ENCODE measurements at places on chromosomes 11 and 22.

GRCh38 chr22:18024956-18025720 is 777 bp upstream of the MICAL3 start:
- DNase-seq = no peak

DNA sequence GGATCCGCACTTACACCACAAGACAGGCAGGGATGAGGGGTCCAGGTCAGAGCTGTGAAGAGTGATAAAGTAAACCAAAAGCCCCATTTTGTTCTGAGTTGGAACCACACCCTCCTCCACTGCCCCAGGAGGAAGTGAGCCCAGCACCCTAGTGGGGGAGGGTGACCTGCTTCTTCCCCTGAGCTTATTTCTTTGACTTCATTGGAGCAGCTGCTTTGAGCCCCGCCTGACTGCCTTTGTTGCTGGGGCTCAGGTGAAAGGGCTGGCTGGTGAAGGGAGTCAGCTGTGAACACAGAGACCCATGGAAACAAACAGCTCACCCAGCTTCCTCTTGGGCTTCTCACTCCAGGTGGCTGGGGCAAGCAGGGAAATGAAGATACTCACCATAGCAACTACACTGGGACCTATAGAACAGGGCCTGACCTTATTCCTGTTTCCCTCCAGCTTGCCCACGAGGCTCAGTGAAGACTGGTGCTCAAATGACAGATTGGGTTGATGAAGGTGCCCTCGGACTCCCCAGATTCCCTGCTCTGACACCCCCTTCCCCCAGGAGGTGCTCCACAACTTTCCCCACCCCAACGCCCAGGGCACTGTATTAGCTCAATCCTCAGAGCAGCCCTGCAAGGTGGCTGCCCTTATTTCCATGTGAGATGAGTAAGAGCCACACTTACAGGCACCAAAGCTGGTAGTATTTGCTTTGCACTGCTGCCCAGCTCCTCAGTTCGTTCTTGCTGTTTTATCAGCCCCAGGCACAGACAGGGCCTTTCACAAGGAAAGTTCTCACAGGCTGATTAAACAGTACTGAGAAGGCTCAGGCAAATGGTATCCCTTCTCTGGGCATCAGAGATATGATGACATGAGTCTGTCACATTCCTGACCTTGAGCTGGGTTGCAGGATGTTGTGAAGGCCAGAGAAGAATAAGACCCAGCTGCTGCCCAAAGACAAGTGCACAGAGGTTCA is 2.4 kb downstream of the UCP2 start:
- DNase-seq = no peak

DNA sequence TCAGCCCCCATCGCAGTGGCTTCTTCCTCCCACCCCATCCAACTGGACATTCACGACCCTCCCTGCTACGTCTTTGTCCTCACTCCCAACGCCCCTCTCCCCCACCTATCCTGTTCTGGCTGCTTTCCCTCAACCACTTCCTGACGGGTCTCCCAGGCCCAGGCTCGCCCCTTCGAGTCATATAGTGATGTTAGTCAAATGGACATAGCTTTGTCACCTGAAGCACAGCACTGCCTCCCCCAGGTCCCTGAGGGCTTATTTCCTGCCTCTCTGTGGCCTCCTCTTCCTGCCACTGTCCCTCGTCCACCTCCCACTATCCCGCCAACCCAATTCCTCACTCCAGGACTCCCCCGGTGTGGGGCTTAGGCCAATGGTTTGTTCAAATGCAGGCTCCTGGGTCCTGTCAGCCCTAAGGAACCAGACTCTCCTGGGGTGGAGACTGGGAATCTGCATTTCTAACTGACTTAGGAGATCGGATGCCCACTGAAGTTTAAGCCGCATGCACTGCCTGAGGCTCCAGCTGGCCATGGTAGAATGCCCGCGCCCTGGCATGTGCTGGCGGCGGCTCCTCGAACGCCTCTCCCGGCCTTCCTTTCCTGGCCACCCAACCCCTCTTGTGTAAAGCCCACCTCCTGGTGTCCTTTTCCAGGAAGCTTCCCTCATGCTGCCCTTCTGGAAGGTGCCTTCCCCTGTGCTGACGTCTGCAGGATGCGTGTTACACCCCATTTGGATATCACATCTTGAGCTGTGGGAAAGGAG is 18.3 kb downstream of the SUN2 start:
- no peak for DNase-seq

DNA sequence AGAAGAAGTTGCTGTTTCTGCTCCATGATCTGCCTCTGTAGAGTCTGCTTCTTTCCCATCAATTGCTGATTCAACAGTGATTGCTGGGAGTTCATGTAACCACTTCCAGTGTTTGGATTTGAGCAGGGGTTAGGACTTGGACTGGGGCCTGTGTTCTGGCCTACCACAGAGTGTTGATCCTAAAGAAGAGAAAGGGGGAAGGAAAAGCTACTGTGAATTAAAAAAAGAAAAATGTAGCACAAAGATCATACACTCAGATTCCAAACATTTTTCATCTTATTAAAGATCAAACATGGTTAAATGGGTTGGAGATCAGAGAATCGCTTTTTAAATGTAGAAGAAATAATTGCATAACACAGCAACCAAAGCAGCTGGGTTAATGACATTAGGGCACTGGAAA is 67.6 kb upstream of the MTMR2 start:
- DNase-seq = no peak

GRCh38 chr22:18905540-18906409 is at the start of gene DGCR6:
Gene DGCR6, plus strand, starts transcription at chr22:18906320. Its CDS starts 55 bp downstream, at chr22:18906375.
- no peak for DNase-seq

- DNase-seq = no peak
Measured at GRCh38 chr11:112523031-112523430, 262.4 kb upstream of the PLET1 start.

- no peak for DNase-seq
Measured at GRCh38 chr11:116466801-116467200, 306.0 kb downstream of the BUD13 start.

- no peak for DNase-seq
Measured at GRCh38 chr11:96063053-96063452, 139.1 kb upstream of the MTMR2 start.

DNA sequence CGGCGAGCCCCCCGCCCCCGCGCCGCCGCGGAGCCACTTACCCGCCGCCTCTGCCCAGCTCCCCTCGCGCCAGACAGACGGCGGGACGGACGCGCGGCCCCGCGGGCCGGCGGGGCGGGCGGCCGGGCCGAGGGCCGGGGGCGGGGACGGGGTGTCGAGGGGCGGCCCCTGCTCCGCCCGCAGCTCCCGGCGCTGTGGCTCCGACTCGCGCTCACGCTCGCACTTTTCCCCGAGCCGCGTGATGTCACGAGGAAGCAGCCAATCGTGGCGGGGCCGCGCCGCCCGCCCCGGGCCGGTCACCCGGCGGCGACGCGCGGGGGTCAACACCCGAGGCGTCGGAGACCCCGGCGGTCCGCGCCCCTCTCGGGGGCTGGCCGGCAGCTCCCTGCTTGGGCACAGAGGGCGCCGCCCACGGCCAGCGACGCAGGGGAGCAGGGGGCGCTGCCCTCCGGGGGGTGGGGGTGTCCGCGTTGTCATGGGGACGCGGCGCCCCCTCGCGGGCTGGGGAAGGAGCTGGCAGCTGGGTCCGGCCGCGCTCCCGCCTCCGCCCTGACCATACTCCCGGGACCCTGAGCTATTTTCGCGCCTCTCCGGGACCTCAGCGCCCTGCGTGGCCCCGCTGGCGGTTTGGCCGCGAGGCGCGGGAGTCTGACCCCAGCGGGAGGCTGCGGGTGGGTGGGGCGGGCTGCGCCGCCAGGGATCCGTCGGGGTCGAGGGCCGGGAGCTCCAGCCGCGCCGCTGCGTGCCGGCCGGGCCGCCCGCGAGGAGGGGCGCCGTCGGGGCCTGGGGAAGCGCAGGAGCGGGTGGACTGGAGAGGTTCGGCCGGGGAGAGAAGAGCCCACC is at the start of gene CHRM4:
Gene CHRM4 (minus strand): TSS at position 199 of the 843 bp plus-strand sequence. CDS start 5,219 bp downstream, outside the sequence.
- no peak for DNase-seq

DNA sequence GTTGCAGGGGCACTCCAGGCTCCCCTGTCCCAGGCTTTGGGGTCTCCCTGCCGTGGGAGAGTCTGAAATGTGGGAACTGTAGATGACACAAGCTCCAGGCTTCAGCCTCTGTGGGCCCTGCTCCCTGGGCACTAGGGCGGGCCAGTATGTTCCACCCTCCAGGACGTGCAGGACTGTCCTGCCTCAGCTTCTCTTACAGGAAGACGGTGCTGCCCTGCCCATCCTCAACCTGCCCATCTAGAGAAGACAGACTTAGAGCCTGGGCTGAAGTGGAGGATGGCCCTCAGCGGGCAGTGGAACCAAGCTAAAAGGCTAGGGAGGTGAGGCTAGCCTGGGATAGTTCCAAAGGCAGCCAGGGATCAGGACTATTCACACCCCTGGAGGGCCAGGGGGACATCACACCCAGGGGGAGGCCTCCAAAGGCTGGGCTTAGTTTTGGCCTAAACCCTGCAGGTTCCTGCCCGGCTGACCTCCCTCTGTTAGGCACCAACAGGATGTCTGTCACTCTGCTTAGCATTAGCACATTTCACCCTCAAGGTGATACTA is 4.0 kb upstream of the CERK start:
- no peak for DNase-seq

DNA sequence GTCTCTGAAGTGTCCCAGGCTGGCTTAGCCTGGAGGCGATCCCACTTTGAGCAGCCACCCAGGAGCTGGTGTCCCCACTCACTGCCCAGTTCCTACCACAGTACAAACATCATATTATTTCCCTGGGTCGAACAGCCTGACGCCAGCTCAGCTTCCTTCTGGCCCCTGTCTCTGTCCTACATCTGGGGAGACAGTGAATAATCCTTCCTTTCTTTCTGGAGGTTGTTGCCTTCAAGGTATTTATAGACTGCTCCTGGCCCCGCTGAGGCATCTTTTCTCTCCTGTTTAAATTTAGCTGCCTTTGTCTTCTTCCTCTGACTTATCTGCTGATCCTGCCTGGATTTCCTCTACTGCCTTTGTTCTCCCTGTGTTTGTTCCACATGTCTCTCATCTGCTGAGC is 56.8 kb upstream of the LRRC55 start:
- DNase-seq = no peak

DNA sequence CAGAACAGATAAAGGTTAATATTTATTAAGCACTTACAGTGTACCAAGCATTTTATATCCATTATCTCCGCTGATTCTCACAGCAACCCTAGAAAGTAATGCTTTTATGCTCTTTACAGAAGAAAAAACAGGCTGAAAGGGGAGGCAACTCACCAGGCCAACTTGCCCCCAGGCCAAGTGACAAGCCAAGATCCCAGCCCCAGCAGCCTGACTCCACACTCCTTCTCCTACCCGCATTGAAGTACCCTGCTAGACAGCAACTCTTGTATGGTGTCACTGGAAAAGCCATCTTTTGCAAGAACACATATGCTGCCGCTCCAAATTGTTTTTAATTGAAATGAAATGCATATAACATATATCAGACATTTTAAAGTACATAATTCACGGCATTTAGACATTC is 25.6 kb downstream of the SMCO4 start:
- no peak for DNase-seq

- no peak for DNase-seq
Measured at GRCh38 chr11:8056810-8057463, 24.1 kb upstream of the TUB start.

DNA sequence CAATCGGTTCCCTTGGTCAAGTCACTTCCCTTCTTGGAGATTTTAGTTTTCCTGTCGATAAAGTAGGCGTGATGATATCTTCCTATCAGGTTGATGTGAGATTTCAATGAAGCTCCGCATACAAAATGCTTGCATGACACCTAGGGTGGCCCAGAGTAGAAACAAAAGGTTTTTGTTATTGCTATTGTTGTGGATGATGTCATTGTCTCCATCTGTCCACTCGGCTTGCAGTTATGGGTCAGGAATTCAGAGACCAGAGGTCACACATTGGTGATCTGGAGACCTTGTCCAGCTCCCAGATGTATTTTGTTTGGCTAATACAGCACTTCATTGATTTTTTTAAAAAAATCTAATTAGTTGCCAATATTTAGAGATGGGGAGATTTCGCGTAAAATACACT is 382.1 kb downstream of the MN1 start:
- no peak for DNase-seq

- no peak for DNase-seq
Measured at GRCh38 chr11:87035976-87036583, 1.7 kb upstream of the TMEM135 start.

DNA sequence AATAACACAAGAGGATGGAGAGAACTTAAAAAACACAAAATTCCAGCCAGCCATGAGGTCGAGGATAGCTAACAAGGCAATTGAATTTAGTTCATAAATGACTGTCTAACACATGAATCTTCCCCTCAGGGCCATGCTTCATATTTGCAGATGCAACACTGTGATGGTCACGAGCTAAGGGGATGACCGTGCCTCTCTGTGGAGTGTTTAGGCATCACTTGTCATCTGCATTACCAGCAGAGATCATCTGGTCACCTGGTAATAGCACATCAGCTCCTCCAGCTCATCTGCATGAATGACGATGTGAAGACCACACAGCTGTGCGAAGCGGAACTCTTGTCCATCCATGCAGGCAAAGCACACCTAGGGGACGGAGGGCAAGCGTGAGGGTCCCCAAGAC is 20.9 kb upstream of the SLC25A1 start:
- no peak for DNase-seq

DNA sequence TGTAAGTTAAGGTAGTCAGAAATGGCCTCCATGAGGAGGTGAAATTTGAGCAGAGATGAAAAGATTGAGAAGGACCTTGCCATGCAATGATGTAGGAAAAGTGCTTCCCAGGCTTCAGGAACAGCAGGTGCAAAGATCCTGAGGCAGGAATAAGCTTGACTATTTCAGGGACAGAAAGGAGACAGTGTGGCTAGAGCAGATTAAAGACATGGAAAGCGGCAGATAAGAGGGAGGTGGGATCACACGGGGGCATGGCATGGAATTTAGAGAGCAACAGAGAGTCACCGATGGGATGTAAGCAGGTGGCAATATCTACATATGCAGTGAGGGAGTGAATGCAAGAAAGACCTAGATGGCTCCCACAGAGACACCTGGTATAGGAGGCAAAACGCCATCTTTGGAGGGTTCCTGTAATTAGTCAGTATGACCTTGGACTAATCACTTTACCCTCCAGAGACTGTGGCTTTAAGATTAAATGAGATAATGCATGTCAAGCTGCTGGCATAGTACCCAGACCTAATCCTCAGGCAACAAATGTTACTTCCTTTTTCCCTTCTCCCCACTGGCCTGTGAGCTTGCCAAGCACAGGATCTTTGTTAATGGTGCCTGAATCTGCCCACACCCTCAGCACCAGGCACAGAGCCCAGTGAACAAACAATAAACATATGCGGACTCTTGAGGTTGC is 24.6 kb upstream of the ACER3 start:
- DNase-seq = no peak

Measured in non-pigmented ciliary epithelial cell (primary cell).